ENCODE measurements at places on chromosomes 6 and 20.

GRCh38 chr6:86511962-86512361, 425.4 kb upstream of the HTR1E start:
- no peak for DNase-seq

- DNase-seq = no peak
Observed at GRCh38 chr6:89862273-89862672, 32.0 kb upstream of the GJA10 start.

DNA sequence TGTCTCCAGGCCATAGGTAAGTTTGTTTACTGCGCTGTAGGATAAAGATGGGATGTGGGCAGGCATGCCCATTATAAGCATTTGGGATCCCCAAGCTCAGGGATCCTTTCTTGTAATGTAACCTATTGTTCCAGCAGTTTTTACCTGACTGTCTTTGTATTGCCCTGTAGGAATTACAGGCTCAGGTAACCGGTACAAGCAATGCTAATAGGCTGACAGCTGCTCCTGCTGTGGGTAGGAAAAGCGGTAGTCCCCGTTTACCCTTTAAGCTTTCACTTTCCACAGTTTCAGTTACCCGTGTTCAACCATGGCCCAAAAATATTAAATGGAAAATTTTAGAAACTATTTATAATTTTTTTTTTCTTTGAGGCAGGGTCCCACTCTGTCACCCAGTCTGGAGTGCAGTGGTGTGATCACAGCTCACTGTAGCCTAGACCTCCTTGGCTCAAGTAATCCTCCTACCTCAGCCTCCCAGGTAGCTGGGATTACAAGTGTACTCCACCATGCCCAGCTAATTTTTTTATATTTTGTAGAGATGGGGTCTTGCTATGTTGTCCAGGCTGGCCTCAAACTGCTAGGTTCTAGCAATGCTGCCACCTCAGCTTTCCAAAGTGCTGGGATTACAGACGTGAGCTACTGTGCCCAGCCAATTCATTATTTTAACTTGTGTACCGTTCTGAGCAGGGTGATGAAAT, 108.6 kb downstream of the CDYL start:
- no peak for DNase-seq

DNA sequence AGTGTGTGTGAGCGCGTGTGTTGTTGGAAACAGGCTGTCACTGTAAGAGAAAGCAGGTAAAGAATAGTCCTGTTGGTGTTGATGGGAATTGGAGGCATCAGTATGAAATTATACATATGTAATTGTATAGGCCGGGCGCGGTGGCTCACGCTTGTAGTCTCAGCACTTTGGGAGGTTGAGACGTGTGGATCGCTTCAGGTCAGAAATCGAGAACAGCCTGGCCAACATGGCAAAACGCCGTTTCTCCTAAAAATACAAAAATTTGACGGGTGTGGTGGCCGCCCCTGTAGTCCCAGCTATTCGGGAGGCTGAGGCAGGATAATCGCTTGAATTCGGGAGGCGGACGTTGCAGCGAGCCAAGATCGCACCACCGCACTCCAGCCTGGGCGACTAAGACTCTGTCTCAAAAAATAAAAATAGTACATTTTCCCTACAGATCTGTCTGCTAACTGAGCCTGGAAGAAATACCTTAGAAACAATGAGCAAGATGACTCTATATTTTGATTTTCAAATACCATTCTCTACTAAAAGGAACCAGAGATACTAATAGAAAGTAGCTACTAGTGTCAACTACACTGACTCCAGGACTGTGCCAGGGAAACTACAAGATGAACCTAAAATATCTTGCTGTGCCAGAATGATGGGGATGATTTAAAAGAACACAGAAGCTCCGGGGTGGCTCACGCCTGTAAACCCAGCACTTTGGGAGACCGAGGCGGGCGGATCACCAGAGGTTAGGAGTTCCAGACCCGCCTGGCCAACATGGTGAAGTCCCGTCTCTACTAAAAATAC, 110.8 kb downstream of the TRIM27 start:
- DNase-seq = no peak

GRCh38 chr6:88599571-88599970, 363.8 kb downstream of the RNGTT start:
- DNase-seq = no peak

DNA sequence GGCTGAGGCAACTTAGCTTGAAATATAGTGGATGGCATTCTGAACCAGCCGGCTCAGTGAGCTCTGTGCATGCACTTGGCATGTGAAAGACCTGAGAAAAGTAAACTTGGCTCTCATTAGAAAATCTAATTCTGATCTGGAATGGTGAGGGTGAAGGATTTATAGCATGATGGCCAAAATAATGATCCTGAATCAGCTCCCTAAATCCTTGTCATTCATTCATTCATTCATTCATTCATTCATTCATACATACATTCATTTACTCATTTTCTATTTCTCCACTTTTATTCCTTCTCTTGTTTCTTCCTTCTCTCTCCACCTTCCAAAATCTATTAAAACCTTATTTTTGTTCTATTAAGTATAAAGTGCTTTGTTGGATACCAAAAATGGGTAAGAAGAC, 681.1 kb downstream of the DHX35 start:
- no peak for DNase-seq

All from PC-3 (cell line).